ENCODE measurements at places on chromosomes 7 and 10.

- DNase-seq: no peak
Measured at GRCh38 chr7:50095634-50096033, 2.6 kb upstream of the ZPBP start.

DNA sequence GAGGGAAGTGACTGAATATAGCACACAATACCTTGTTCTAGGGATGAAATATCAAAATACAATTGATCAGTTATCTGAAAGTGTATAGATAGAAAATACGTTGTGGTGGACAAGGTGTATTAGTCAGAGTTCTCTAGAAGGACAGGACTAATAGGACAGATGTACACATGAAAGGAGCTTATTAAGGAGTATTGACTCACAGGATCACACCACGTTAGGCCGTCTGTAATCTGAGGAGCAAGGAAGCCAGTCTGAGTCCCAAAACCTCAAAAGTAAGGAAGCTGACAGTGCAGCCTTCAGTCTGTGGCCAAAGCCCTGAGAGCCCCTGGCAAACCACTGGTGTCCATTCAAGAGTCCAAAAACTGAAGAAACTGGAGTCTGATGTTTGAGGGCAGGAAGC lies 406.1 kb downstream of the MDFIC start:
- no peak for DNase-seq

DNA sequence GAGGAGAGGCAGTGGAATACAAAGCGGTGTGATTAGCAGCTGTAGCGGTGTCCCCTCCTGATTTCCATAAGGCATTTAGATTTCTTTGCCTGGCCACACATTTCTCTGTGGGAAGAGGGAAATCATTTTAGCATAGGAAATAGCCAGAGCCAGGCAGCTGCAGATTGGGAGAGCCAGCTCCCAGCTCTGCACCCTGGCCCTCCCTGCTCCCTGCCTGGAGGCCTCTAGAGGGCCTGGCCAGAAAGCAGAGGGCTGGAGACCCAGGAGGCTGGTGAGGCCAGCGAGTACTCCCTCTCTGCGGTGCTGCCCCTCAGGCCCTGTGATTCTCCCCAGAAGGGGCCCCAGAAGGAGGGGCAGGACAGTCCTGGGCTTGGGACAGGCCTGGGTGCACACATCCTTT lies 85.7 kb downstream of the C10orf105 start:
- no peak for DNase-seq

- DNase-seq: no peak
Measured at GRCh38 chr7:55308186-55308929, 56.8 kb upstream of the LANCL2 start.

GRCh38 chr10:113522460-113522859 lies 30.4 kb upstream of the HABP2 start:
- DNase-seq: no peak

DNA sequence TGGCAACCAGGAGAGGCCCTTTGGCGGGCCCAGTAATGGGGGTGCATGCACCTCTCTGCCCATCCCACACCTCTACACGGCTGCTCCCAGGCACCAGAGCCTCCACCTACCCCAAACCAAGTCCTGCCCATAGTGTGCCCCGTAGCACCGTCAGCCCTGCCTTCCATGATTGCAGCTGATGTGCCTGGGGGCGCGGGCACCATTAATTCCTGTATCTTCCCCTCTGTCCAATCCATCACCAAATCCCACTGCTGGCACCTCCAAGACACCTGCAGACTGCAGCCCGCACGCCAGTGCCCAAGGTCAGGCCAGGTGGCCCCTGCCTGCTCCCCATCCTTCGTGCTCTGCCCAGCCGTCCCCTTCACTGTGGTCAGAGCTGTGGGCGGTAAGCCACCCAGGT lies 533.0 kb downstream of the PTPRN2 start:
- no peak for DNase-seq

- no peak for DNase-seq
Measured at GRCh38 chr10:133241501-133242205, 4.0 kb downstream of the VENTX start.

DNA sequence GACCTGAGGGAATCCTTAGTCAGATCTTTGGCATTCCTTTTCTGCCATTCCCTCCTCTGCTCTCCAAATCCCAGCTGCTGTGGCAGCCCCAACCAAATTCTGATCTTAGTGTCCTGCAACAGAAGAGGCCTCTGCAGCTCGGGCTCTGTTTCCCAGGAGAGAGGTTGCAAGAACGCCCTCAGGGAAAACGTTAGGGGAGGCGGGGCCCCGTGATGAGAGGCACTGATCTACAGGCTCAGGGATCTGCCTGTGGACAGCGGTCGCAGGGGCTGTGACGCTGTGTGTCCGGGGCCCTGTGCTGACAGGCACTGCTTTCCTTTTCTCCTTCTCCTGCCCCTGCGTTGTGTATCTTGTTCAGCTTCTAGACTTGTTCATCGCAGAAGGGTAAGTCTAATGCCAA lies 57.3 kb upstream of the DPYSL4 start:
- DNase-seq: no peak

DNA sequence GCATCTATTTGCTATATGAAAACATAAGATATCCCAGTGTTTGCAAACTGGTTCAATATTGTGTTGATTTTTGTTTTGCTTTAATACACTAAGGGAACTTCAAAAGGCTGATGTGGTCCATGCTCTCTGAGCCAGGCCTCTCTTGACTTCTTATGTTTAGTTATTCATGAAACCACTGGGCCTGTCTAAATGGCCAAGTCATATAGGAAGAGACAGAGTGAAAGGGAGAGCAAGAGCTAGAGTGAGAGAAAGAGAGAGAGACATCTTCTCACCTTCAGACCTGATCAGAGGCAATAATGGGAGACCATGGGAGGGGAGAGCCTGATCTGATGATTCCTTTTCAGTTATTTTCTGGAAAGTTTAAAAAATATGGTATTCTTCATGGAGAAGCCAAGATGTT lies 6.1 kb upstream of the FAS start:
- no peak for DNase-seq

DNA sequence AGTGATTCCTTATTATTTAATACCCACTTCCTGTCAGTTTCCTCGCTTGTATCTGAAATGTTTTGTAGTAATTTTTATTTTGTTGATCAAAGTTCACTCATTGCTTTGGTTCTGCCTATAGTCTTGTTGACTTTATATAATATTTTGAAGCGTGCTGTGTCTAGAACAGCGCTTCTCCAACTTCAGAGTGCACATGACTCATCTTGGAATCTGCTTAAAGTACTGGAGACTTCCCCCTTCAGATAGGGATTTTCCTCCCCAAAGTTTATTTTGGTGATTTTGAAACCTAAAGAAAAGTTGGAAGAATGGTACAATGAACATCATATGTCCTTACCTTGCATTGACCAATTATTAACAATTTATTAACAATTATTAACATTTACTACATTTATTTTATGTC lies 5.8 kb downstream of the COMTD1 start:
- DNase-seq: no peak

DNA sequence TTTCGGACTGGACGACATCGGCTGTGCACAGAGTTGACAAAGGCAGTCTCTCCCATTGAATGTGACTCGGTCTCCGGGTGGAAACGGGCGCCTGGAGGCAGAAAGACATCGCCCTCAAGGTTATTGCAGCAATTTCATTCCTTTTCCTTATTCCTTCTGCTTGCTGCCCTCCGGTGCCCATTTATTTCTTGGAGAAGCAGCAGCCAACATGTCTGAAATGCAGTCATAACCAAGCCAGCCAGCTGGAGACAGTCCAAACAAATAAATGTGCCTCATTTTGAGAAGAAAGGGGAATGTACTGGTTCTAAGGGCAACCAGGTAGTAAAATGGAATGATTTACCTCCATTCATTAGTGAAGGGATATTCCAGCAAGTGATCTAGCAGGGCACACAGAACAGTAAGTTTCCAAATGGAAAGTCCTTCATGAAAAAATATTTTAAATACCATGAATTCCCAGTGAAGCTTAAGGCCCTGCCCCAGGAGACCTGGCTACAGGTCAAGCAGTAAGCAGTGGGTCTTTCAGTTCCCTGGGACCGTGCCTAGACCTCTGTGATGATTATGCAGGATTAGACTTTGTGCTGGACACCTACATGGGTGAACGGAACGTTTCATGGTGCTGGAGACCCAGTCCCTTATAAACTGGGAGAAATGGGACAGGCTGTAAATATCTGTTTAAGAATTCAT lies 86.6 kb downstream of the ABLIM1 start:
- DNase-seq: no peak

DNA sequence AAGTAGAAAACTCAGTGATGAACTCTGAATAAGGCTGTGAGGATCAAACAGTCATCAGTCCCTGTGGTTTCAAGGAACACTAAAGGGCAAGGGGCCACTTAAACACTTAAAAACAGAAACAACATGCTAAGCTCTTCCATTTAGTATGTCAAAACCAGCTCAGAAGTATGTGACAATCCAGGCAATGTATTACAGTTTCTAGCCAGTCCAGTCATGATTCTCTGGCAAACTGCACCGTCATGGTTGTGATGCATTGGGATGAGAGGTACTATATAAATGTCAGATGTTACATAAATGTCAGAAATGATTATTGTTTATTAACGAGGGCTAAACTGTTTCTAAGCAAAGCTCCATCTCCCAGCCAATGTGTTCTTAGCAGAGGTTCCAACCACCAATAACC lies 4.7 kb upstream of the CREB5 start:
- DNase-seq: no peak

DNA sequence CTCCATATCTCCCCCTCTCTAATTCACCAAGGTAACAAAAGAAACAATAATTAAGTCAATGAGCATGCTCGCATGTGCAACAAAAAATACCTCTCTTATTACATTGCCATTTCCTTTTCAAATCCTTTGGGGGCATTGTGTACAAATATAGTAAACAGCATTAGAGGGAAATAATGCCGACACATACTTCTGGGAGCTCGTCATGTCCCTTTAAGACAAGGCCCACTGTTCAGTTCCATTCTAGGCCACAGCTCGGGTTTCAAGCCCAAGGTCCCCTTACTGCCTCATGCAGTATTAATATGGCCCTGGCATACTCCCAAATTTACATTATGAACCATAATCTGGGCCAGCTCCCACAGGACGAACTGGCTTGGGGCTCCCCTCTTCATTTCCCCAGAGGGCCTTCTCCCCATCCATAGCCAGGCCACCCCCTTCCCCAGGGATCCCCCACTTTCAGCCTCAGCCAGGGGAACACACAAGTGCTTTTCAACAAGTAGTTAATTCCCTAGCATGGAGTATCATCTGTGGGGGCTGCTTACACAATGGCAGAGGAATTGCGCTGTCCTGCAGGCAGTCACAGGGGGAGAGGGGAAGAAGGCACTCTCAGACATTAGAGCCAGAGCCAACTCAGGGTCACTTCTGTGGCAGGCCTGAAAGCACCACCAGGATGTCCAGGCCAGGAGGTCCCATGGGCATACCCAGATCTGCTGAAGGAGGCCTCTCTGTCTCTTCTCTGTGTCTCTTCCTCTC lies 110.6 kb downstream of the KCNMA1 start:
- DNase-seq: no peak

GRCh38 chr7:37208528-37208927 lies 240.1 kb downstream of the ELMO1 start:
- no peak for DNase-seq

DNA sequence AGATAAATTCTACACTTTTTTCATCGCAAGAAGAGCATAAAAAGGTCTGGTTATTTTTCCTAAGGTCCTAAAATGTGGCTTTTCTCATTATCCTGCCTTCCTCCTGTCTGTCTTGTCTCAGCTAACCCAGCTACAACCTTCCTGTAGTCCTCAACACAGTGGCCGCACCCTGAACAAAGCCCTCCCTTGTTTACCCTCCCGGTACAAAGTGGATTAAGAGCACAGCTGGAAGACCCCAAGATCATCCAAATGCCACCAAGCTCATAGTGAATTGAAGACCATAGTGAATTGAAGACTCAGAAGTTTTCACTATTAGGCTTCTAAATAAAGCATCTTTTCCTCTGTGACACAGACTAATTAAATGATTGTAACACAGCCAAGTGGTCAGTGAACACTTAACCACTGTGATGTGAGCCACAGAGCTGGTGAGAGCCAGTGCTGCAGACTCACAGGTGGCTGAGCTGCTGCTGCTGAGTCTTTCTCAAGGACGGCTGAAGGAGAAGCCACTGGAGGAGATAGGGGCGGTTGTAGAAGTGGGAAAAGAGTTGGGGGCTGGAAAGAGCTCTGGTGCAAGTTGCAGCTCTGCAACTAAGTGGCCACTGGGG lies 123.6 kb downstream of the ATXN7L1 start:
- DNase-seq: no peak

DNA sequence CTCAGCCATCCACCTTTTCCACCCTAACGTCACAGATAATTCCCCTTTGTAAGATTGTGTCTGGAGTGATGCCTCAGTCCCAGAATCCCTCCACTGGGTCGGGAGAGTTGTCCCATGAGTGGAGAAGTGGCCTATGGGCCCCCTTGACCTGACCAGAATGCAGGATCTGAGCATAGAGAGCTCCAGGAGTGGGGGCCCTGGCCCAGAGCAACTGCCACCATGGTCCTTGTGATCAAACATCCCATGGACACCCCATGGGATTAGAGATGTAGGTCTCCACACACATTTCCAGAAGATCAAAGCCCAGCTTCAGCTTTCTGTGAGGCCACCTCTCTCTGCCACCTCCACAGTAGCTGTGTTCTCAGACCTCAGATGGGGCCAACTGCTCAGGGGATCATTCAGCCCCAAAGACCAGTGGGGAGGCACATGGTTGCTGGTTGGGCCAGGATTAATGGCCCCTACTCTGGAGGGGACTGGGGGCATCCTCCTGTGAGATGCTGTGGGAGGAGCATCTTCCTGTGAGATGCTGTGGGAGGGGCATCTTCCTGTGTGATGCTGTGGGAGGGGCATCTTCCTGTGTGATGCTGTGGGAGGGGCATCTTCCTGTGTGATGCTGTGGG lies 28.5 kb upstream of the DPYSL4 start:
- no peak for DNase-seq

DNA sequence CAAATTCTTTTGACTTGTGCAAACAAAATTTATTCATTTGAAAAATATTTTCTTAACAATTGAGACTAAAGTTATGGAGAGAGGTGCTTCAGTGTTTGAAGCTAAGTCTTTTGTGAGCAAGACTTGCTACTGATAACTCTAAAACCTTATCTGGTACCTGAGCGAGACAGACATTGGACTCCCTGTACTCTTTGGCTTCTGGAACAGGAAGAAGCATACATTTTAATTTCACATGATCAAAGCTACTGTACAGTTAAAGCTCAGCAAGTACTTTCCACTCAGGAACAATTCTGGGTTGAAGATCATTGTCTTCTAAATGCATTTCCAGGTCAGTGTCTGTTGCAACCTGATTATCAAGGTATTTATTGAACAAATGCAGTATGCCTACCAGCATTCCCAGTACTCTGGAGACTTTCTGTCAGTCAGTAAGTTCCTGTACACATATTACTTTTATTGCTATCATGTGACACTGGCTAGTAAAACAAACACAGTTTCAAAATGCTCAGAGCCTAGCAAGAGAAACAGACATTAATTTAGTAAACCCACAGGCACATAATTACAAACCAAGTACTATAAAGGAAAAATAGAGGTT lies 42.4 kb downstream of the CABCOCO1 start:
- DNase-seq: no peak

All from stimulated activated CD8-positive, alpha-beta memory T cell treated with anti-CD3 and anti-CD28 coated beads, Interleukin-7, amount 100 ng/mL, for 1 hour (primary cell).